ENCODE measurements at places on chromosomes 6 and 20.

DNA sequence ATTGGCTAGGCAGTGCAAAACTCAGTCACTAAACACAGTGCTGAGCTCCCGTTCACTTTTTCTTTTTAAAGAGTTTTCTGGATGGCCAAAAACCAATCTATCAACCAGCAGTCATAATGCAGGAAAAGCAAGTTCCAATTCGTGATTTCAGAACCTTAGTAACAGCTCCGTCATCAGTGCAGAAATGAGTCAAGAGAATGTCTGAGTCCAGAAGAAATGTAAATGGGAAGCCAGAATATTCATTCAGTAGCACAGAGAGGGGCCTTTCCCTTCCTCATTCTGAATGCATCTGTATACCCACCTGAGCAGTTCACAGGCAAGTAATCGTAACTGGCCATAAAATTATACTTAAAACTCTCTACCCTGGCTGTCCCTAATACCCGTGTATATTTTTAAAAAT, 20.4 kb downstream of the HUS1B start:
- no peaks in the 10 kb centered on the region for H3K4me1 ChIP-seq
- H3K27me3 ChIP-seq, result no peaks in the 10 kb centered on the region
- no peak for DNase-seq
- no peak overlapping the region for H3K4me3 ChIP-seq
- H3K36me3 ChIP-seq, result no peaks in the 10 kb centered on the region

- DNase-seq, result no peak
- H3K27me3 ChIP-seq, result no peaks in the 10 kb centered on the region
- no peak overlapping the region for H3K27ac ChIP-seq
- H3K36me3 ChIP-seq, result no peaks in the 10 kb centered on the region
- peaks cover 10% of the 10 kb centered on the region for H3K4me1 ChIP-seq
These were observed 175.7 kb upstream of the SULF2 start for GRCh38 chr20:47960769-47961541.

- no peak overlapping the region for H3K27ac ChIP-seq
- peaks cover 8% of the 10 kb centered on the region for H3K4me1 ChIP-seq
- no peak overlapping the region for H3K4me3 ChIP-seq
- no peaks in the 10 kb centered on the region for H3K36me3 ChIP-seq
- DNase-seq, result peak; percentile 69
These were observed 7.6 kb downstream of the TREM1 start for GRCh38 chr6:41278699-41279405.

DNA sequence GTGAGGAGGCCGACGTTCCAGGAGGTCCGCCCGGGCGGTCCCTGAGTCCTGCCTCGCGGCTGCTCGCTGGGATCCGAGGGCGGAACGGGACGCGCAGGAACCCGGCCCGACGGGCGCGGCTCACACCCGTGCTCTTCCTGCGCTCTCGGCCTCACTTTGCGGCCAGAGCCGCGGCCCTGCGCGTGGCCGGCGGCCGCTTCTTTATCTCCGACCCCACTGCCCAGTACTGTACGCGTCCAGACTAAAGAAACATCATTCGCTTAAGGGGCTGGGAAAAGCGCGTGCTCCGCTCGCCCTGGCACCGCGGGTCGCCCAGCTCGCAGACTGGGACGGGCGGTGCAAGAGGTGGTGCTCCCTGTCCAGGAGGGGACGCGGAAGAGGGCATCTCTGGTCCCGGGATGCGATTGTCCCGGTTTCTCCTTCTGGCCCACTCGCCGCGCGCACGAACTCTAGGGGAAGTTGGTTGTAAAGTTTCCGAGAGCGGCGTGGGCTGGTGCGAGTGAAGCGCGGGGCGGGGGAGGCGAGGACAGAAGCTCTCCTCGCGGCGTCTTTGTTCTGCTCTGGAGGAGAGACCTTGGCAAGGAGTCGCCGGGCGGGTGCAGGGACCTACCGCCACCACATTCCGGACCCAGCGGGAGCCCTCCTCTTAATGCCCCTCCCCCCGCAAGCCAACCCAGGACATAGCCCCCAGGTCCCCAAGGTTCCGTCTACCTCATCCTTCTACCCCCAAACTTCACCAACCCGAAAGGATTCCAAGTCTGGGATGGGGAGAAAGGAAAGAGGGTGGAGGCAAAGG, 71.0 kb downstream of the SOX4 start:
- no peak for DNase-seq
- peak overlapping the region; percentile 45 for H3K4me3 ChIP-seq
- H3K4me1 ChIP-seq, result peaks cover 9% of the 10 kb centered on the region
- no peak overlapping the region for H3K27ac ChIP-seq
- H3K27me3 ChIP-seq, result no peaks in the 10 kb centered on the region
- H3K36me3 ChIP-seq, result no peaks in the 10 kb centered on the region

DNA sequence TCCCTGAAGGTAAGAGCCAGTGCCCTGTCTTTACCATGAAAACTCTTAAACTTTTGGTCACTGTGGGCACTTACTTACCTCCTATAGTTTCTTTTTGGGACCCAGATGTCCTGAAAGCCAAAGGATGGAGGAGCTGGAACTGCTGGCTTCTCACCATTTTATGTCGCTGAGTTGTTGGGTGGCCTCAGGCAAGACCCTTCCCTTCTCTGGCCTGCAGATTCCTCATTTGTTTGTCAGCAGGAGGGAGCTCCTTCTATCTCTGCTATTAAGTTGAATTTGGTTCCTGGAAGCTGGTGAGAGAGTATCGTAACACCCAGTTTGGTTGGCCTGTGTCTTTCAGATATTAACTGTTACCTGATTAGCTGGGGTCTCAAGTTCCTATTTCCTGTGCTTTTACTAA, 68.2 kb upstream of the MYL9 start:
- no peaks in the 10 kb centered on the region for H3K27me3 ChIP-seq
- no peaks in the 10 kb centered on the region for H3K36me3 ChIP-seq
- no peak for DNase-seq
- peaks cover 61% of the 10 kb centered on the region for H3K4me1 ChIP-seq

- no peaks in the 10 kb centered on the region for H3K27me3 ChIP-seq
- no peaks in the 10 kb centered on the region for H3K4me1 ChIP-seq
- no peak overlapping the region for H3K4me3 ChIP-seq
These were observed 26.5 kb downstream of the FYN start for GRCh38 chr6:111846492-111847409.

DNA sequence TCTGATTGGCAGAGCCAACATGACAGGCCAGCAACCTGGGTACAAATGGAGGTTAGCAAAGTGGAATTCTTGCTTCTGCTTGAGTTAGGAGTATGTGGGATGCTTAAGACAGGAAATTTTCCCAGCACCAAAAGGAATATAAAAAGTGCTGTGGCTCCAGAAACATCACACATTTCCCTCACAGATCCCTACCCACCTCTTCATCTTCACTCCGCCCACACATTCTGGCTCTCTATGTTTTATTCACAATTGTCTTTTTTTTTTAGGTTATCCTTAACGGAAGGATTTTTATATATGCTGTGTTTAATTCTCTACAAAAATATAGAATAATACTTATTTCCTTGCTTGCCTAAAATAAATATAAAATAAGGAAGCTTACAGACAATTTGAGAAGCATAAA, 563.3 kb upstream of the HS3ST5 start:
- H3K4me3 ChIP-seq, result no peak overlapping the region
- DNase-seq, result no peak
- H3K27ac ChIP-seq, result no peak overlapping the region
- H3K27me3 ChIP-seq, result no peaks in the 10 kb centered on the region
- no peaks in the 10 kb centered on the region for H3K36me3 ChIP-seq

DNA sequence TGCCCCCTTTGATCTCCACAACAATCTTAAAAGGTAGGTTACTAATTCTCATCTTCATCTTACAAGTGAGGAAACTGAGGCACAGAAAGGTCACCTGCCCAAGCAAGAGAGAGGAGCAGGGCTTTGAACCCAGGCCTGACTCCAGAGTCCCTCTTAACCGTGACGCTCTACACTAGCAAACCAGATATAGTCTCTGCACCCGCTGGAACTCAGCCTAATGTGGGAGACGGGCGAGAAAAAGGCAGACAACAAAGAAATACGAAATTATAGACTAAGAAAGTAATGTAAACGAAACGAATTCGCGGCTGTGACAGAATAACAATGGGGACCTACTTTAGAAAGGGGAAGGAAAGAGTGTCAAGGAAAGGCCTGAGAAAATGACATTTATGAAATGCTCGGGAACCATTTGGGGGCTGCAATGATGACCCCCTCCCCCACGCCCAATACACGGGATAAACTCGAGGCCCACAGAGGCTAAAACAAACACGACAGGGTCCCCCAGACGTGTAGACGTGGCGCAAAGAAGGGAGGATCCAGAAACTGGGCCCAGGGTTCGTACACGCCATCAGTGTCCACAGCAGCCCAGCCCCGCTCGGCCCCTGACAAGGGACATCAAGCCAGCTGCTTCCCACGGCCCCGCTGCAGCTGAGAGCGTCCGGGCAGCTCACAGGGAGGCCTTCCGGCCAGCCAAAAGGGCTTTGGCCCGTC, 637 bp downstream of the TRPC4AP start:
- peaks cover 36% of the 10 kb centered on the region for H3K4me1 ChIP-seq
- no peaks in the 10 kb centered on the region for H3K36me3 ChIP-seq
- peak overlapping the region; percentile 65 for H3K27ac ChIP-seq
- H3K4me3 ChIP-seq, result peak overlapping the region; percentile 91
- no peaks in the 10 kb centered on the region for H3K27me3 ChIP-seq

DNA sequence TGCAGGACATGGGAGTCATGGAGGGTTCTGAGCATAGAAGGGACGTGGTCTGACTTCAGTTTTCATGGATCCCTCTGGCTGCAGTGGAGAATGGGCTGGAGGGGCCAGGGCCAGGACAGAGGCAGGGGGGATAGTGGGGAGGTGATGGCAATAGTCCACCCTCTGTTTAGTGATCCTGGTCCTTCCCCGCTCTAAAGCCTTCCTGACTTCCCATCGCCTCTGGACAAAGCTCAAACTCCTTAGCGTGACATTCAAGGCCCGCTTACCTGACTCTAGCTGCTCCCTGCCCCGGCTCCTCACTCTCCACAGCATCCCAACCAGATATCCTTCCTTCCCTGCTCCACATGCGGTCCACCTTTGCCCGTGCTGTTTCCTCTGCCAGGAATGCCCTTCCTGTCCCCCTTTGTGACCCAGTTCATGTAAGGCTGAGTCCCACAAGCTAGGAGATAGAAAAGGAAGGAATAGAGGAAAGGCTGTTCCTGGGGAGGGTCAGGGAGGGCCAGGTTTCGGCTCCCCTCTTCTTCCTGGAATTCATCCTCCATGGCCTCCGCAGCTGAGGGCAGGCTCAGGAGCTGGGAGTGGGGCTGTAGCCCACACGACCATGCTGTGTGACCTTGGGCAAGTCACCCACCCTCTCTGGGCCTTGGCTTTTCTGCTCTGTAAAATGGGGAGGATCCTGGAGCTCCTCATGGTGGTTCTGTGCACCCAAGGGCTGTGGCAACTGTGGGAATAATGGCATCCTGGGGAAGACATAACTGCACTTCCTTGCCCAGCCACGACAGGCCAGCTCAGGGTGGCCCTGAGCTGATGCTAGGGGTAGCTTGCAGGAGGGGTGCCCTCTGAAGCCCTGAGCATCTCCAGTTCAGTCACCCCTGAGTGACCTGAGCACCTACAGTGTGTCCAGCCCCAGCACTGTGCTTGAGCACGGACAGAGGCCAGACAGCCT, 116.1 kb downstream of the CEBPB start:
- no peaks in the 10 kb centered on the region for H3K27me3 ChIP-seq
- no peak for DNase-seq
- no peaks in the 10 kb centered on the region for H3K36me3 ChIP-seq
- no peak overlapping the region for H3K27ac ChIP-seq
- H3K4me3 ChIP-seq, result no peak overlapping the region

All from HCT116 (cell line).